ENCODE measurements at places on chromosomes 4 and X. TPM values are rescaled to one million over a fixed set of nuclear protein-coding genes. Genes with fewer than 3 reads are reported as not detected.
A peak's percentile ranks its signal among the peaks of the same experiment; 100 is the strongest.

NKX6-1 gene
- total RNA-seq = 0.55 TPM

STOX2 gene
- total RNA-seq = 3.4 TPM

SLC49A3 gene
- total RNA-seq = 0.81 TPM

SLC2A9 gene
- total RNA-seq = not detected

DNA sequence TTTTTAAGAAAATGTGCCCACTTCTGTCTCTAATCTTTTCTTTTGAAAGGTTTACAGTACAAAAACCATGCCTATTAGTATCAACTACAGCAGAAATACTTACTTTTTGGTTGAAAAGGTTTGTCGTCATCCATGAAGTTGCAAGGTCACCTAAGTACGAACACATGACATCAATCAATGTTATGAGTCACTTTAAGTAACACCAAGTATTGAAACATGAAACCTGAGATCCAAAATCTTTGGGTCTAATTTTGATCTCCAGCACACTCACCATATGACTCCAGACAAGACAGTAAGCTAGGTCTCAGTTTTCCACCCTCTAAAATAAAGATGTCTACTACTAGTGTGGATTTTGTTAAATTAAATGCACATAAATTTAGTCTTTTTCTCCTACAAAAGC, 8.4 kb downstream of the ZNF280C start:
- no peak for DNase-seq

DNA sequence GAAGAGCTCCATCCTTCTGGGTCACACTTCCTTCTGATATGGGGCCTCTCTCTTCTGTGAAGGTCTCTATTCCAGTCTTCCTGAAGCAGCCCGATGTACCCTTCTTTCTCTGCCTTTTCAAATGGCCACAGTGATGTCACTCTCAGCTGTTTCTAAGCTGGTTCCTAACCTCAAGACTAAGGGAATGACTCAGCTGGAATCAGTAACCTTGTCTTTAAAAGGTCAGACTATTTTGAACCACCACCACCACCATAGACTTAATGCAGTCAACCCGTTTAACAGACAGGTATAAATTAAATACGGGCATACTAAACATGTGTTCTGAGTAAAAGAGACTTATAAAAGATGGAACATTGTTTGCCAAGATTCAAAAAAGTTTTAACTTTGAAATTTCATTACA, 121.0 kb downstream of the PPA2 start:
- peak; percentile 6 for DNase-seq

DNA sequence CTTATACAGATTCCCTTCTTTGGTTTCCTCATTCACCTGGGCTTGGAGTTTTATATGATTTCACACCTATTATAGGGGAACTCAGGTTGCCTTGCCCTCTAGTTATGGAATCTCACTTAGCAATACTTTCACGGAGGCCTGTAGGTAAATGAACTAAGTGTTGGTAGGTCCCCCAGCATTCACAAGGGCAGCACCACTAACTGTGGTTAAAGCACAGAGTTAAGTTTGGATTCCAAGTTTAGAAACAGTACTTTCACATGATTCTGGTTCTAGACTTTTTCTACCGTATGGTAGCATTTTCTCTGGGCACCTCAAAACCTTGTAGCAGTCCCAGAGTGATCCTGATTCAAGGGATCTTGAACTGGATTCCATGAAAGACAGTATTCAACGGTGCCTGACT, 46.4 kb downstream of the SH2D1A start:
- no peak for DNase-seq

- DNase-seq = peak; percentile 47
These were observed 11.7 kb upstream of the GAGE10 start for GRCh38 chrX:49291615-49292337.

- no peak for DNase-seq
These were observed 4.0 kb upstream of the CXorf66 start for GRCh38 chrX:139969286-139969685.

DNA sequence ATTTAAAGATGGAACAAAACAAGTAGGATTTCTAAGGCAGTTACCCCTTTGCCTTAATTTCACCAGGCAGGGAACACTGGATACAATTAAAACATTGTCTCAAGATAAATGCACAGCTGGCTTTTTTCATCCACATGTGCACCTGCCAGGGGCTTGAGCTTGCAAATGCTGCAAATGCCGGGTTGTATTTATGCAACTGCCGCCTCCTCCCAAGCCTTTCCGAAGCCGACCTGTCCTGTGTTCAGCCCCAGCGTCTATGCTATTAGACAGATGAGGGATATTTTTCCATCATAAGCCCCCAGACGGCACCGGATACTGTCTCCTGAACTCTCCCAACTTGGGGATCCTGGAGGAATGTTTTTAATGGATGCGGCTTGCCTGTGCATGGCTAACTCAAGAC, 251.6 kb downstream of the CRLF2 start:
- no peak for DNase-seq

DNA sequence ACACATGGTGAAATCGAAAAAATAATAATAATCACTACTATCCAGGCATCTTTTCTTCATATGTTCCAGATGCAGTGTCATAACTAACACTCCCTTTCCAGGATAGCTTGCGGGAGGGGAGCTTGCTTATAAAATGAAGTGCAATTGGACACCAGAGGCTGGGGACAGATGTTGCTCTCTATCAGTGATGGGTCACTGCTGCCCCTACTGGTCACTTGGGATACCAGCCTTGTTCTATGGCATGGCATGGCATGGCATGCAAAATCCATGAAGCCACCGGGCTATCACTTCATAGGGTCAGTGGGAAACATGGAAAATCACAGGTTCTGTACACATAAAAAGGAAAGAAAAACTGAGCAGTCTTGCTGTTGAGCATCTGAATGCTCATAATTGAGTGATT, 168.1 kb downstream of the GLRA2 start:
- DNase-seq = peak; percentile 54

DNA sequence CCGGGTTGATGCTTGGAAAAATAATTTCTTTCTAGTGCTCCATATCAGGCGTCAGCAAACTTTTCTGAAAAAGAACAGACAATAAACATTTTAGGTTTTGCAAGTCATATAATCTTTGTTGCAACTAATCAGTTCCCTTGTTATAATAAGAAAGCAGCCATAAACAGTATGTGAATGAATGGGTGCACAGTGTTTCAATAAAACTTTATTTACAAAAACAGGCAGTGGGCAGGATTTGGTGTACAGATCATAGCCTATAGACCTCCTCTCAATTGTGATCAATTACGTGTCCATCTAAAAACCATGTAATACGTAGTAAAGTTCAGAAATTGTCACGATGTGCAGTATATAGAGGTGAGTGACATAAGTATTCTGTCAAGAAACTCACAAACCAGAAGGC, 143.4 kb downstream of the AREG start:
- DNase-seq = no peak

- no peak for DNase-seq
These were observed 938.9 kb upstream of the GRIA3 start for GRCh38 chrX:122245175-122245574.

DNA sequence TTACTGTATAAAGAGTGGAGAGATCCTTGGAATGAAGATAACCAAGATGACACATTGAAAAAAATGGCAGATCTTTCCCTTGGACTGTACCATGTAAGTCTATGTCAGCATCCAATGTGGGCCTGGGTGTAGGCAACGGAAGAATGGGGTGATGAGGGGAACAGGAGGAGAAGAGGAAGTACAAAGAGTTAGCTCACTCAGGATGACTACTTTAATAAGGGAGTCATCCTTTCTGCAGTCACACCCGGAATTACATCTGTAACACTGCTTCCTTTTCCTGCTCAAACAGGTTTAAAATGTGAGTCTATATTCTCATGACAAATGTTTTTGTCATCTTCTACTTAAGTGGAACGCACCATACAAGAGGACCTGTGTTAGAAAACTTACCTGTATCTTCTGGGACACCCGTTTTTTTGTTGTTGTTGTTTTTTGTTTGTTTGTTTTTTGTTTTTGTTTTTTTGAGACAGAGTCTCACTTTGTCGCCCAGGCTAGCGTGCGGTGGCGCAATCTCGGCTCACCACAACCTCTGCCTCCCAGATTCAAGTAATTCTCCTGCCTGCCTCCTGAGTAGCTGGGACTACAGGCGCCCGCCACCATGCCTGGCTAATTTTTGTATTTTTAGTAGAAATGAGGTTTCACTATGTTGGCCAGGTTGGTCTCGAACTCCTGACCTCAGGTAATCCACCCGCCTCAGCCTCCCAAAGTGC, 18.0 kb downstream of the HPSE start:
- DNase-seq = peak; percentile 28

DNA sequence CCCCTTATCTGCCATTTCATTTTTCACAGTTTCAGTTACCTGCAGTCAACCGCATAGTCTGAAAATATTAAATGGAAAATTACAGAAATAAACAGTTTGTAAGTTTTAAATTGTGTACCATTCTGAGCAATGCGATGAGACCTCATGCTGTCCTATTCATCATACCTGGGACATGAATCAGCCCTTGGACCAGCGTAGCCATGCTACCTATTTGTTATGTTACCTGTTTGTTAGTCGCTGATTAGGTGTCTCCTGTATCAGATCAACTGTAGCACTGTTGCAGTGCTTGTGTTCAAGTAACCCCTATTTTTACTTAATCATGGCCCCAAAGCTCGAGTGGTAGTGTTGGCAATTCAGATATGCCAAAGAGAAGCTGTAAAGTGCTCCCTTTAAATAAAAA, 492.2 kb upstream of the AADAT start:
- DNase-seq = no peak

- DNase-seq = peak; percentile 31
These were observed 55.0 kb downstream of the LRBA start for GRCh38 chr4:150960079-150960478.

GRCh38 chrX:45748369-45748774, 547.7 kb upstream of the DIPK2B start:
- peak; percentile 45 for DNase-seq

GRCh38 chr4:39637586-39638353, 895 bp downstream of the SMIM14 start:
- DNase-seq = peak; percentile 47

DNA sequence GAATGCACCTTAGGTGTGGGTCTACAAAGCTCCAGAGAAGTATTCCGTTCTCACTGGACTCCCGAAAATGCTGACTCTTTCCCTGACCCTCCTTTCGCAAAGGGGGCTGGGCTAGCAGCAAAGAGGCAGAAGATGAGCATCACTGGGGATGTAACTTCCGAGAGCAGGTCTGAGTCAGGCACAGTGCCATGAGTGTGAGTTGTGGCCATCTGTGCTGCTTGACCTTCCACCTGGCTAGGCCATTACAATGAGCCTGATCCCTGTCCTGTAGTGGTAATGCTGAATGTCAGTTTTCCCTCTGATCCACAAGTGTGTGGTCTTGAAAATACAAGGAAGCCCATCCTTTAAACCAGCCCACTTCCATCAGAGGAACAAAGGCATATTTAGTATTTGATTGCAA, 479.4 kb downstream of the AFF2 start:
- no peak for DNase-seq

- DNase-seq = no peak
These were observed 79.2 kb downstream of the RTL5 start for GRCh38 chrX:72052415-72053090.

GRCh38 chrX:47194194-47194787, 662 bp downstream of the UBA1 start:
- no peak for DNase-seq

- DNase-seq = peak; percentile 93
These were observed 90.8 kb downstream of the IRF2 start for GRCh38 chr4:184383497-184384055.

DNA sequence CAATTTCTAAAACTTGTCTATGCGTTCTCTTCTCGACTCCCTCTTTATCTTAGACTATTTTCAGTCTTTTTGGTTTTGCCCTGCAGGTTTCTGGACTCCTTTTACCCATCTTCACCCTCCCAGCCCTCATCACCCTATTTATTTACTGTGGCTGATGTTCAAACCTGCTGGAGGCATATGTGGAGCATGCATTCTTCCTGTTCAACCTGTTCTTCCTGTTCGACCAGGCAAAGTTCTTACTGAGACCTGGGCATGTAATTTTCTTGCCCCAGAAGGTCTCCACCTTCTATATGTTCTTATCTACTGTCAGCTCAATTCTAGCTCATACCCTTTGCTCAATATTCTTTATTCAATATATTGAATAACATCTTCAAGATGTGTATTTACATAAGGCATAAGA, 69.4 kb upstream of the AGA start:
- no peak for DNase-seq

- DNase-seq = no peak
These were observed 4.4 kb upstream of the HTATSF1 start for GRCh38 chrX:136493011-136493410.
